ENCODE measurements at places on chromosomes 2 and 18. TPM values are rescaled to one million over a fixed set of nuclear protein-coding genes. Genes with fewer than 3 reads are reported as not detected.

Gene ARHGEF33
- 0.28 TPM for total RNA-seq

DNA sequence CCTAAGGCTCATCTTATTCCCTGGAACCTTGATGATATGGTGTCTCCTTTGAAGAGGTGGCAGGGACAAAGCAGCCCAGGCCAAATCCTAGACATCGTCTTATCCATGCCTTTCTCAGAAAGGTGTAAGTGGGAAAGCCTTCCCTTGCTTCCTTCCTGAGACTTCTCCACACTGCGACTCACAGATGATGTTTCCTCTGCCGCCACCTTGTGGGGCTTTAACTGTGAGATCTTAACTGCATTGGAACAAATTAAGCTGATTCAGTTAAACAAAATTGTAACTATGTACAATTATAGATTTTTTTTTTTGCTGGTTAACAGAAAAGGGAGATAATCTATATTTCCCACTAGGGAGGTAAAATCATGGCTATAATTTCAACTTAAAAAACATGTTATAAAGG, 10.0 kb upstream of the GCA start:
- H3K36me3 ChIP-seq: no peaks in the 10 kb centered on the region
- H3K4me3 ChIP-seq: no peak overlapping the region
- no peak for DNase-seq
- no peaks in the 10 kb centered on the region for H3K27me3 ChIP-seq

DNA sequence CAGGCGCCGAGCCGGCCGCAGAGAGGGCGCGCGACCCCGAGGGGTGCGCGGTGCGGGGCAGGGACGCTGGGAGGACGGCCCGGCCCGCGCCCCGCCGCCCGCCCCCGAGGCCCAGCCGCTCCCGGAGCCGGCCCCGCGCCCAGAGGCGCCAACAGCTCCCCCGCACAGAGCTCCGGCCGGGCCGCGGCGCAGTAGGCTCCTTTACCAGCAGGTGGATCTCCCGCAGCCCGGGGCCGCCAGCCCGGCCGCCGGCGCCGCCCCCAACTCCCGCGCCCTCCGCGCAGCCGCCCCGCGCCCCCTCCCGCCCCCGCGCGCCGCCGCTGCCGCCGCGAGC, 258 bp downstream of the MGAT4A start:
- H3K27me3 ChIP-seq: no peaks in the 10 kb centered on the region
- H3K4me3 ChIP-seq: peak overlapping the region; percentile 86
- DNase-seq: peak; percentile 68
- H3K27ac ChIP-seq: no peak overlapping the region
- peaks cover 17% of the 10 kb centered on the region for H3K36me3 ChIP-seq

Gene ANKRD30B
- total RNA-seq: not detected

- no peaks in the 10 kb centered on the region for H3K27me3 ChIP-seq
- H3K36me3 ChIP-seq: peaks cover 59% of the 10 kb centered on the region
- peak overlapping the region; percentile 95 for H3K4me3 ChIP-seq
- H3K4me1 ChIP-seq: peaks cover 82% of the 10 kb centered on the region
- peak overlapping the region; percentile 98 for H3K27ac ChIP-seq
These were observed 941 bp downstream of the ZAP70 start for GRCh38 chr2:97714084-97714949.

Gene CYP26B1
- not detected for total RNA-seq

Gene CFC1
- not detected for total RNA-seq

- H3K27ac ChIP-seq: no peak overlapping the region
- H3K4me1 ChIP-seq: peaks cover 22% of the 10 kb centered on the region
- no peaks in the 10 kb centered on the region for H3K36me3 ChIP-seq
These were observed 87.0 kb downstream of the SPP2 start for GRCh38 chr2:234137400-234138014.

Gene TNFRSF11A
- total RNA-seq: 30.0 TPM

DNA sequence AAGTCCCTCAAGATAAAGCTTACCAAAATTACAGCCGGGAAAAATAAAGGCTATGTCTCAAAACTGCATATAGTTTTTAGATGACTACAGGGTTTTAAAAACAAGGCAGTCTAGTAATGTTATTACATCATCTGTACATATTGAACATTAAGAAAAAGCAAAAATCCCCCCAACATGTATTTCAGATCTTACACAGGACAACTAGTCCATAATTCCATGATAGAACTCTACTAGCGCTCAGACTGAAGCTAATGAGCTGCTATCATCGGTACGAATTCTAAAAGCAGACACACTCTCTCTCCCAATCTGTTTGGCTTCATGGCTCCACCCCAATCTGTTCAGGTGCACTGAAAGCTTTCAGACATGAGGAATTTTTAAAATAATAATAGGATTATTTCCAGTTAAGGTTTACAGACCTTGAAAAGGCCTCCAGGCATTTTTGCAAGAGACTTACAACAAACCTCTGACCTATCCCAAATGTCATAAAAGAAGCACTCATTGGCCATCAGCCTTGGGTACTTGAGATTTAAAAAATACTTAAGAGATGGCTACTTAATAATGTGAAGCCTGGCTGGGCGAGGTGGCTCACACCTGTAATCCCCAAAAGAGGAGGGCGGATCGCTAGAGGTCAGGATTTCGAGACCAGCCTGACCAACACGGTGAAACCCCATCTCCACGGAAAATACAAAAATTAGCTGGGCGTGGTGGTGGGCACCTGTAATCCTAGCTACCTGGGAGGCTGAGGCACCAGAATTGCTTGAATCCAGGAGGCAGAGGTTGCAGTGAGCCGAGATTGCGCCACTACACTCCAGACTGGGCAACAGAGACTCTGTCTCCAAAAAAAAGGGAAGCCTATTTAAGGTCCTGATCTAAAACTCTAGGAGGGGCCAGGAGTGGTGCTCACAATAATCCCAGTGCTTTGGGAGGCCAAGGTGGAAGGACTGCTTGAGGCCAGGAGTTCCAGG, 2.0 kb downstream of the NPC1 start:
- H3K4me3 ChIP-seq: peak overlapping the region; percentile 19
- H3K27ac ChIP-seq: no peak overlapping the region
- H3K4me1 ChIP-seq: peaks cover 61% of the 10 kb centered on the region

DNA sequence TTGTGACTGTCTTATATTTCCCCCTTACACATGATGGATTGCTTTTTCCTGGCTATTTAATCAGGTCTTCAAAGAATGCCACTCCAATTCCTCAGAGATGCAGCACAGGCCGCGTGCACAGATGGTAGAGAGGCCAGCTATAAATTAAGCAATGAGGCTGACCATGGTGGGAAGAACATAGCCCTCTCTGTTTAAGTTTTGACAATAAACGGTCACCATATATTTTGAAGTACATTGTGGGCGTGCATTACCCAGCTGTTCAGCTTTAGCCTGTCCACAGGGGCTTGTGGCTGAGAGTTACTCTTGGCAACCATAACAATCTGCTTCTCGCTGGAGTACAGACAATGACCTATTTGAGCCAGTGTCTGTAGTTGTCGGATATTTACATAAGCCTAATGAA, 730.8 kb downstream of the DCC start:
- H3K4me1 ChIP-seq: no peaks in the 10 kb centered on the region
- H3K27me3 ChIP-seq: no peaks in the 10 kb centered on the region
- H3K4me3 ChIP-seq: no peak overlapping the region
- no peak for DNase-seq
- no peak overlapping the region for H3K27ac ChIP-seq

- H3K27me3 ChIP-seq: no peaks in the 10 kb centered on the region
- peaks cover 16% of the 10 kb centered on the region for H3K36me3 ChIP-seq
- DNase-seq: no peak
- no peak overlapping the region for H3K27ac ChIP-seq
- H3K4me3 ChIP-seq: no peak overlapping the region
These were observed 33.2 kb downstream of the PSD4 start for GRCh38 chr2:113207021-113207420.

All from activated CD4-positive, alpha-beta memory T cell treated with anti-CD3 and anti-CD28 coated beads, Interleukin-2, amount 10 ng/mL, durations not matched to agents 7 days and 5 days (primary cell).